ENCODE measurements at places on chromosomes 16 and 17.
A peak's percentile ranks its signal among the peaks of the same experiment; 100 is the strongest.

- peak; percentile 35 for DNase-seq
Observed at GRCh38 chr16:80527297-80527696, 13.5 kb upstream of the DYNLRB2 start.

GRCh38 chr17:79933863-79934652, 94.8 kb upstream of the CBX4 start:
- DNase-seq = peak; percentile 52

DNA sequence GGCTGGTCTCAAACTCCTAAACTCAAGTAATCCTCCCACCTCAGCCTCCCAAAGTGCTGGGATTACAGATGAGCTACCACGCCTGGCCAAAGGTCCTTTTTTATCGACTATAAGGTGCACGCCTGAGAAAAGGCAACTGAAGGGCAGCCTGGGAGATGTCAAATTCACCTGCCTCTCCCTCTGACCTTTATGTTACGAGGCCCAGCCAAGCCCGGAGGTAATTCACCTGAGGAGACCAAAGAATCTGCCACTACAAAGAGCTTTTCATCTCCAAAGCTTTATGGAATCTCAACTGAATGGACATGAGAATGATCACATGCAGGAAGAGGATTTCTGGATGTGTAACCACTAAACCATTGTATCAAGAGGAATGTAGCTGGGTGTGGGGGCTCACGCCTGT, 37.2 kb downstream of the LYRM1 start:
- DNase-seq = no peak

GRCh38 chr16:85082173-85083050, 29.9 kb downstream of the CIBAR2 start:
- no peak for DNase-seq

GRCh38 chr17:64180089-64181073, 50.4 kb upstream of the ERN1 start:
- no peak for DNase-seq

DNA sequence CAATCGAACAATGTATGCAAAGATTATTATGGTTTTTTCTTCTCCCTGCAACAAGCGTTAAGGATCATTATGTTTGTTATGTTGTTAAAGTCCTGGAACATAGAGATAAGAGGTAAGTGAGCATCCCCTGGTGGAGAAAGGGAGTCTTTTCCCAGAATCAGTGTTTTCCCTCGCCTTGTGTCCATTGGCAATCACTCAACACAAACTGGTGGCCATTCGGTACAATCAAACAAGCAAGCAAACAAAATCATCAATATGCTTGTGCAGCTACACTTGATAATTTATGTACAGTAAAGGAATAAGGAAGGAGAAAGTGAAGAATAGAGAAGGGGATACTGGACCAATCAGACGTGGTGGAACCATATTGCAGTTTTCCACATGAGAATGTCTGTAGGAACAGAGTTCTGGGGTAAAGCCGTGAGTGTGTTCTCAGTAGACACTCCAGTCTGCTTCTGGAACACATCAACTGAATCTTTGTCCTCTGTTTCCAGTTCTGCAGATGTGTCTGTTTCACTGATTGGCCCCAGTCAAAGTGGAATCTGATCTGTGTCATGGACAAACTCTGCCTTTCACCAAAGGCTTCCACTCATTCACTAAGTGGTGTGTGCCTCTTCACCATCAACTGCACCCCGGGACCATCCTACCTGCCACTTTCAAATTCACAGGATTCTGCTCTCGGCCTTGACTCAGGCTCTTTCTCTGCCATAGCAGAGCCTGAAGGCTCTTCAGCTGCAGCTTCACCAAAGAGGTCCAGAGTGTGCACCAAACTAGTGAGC, 169.5 kb downstream of the AHSP start:
- peak; percentile 58 for DNase-seq

GRCh38 chr16:81638286-81638945, 140.7 kb upstream of the PLCG2 start:
- DNase-seq = no peak

- no peak for DNase-seq
Observed at GRCh38 chr17:76314392-76315227, 6.5 kb upstream of the QRICH2 start.

GRCh38 chr17:58184986-58185761, 7.4 kb upstream of the EPX start:
- no peak for DNase-seq

- peak; percentile 59 for DNase-seq
Observed at GRCh38 chr17:27529230-27529796, 73.1 kb downstream of the KSR1 start.

- DNase-seq = no peak
Observed at GRCh38 chr16:55824473-55825000, 8.4 kb downstream of the CES1 start.

DNA sequence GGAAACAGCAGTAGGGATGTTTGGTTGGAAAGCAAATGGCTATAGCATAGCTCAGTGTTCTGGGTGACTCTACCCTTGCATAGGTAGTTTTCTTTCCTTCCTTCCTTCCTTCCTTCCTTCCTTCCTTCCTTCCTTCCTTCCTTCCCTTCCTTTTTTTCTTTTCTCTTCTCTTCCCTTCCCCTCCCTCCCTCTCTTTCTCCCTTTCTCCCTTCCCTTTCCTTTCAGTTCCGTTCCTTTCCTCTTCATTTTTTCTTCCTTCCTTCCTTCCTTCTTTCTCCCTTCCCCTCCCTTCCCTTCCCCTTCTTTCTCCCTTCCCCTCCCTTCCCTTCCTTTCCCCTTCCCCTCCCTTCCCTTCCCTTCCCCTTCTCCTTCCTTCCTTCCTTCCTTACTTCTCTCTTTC, 31.3 kb downstream of the GDE1 start:
- DNase-seq = no peak

DNA sequence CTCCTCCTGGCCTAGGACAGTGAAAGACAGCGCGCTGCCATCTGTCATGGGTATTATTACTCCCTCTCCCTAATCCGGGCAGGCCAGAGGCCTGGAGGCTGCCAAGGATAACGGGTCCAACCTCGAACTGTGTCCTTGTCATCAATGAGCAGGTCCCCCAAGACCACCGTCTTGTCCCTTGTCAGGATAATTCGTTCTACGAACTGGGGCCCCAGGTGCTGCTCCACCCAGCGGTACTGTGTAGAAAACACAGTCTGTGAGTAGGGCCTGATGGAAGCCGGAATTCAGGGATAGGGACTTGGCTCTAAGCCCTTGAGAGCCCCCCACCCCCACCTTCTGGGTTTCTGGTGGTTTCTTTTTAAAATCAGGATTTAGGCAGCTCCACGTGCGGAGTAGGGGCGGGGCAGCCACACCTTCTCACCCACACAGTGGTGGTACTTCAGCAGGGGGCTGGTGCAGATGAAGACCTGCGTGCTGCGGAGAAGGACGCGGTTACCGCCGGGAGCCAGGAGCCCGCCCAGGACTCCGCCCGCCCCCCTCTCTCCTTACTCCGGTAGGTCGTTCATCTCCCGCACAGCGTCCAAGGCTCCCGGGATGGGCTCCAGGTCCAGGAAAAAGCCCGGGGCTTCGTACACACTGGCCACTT, 787 bp downstream of the NT5C start:
- peak; percentile 77 for DNase-seq

GRCh38 chr17:40533896-40534295, 31.4 kb downstream of the CCR7 start:
- no peak for DNase-seq

DNA sequence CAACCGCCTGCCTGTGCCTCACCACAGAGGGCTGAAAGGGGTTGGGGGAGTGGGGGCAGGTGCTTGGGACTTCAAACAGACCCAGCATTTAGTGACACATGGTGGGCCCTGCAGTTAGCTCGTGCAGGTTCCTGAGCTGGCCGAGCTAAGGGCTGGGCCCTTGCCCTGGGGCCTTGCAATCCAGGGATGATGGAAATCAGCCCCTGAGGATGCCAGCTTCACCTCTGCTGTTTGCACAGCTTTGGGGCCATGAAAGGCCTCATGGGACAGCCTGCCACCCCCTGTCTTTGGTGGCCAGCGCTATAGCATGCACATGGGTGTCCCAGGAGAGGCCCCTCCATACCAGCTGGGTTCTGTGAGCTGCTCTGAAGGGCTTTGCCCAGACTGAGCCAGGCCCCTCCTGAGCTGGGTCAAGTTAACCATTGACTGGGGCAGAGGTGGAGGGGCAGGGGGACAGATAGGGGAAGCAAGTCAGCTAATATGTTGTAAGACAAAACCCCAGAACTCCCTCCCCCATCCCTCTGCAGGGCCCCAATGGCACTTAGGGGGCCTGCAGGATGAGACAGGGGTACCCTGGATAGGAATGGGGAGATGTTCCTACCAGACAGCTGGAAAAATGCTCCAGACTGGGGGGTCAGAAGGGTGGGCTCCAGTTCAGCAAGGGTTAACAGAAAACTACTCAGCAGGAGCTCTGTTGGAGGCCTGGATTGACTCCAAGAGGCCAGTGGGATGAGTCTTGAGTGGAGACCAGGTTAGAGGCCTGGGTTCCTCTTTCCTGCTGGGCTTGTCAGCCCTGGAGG, 692 bp downstream of the PRR15L start:
- DNase-seq = no peak

DNA sequence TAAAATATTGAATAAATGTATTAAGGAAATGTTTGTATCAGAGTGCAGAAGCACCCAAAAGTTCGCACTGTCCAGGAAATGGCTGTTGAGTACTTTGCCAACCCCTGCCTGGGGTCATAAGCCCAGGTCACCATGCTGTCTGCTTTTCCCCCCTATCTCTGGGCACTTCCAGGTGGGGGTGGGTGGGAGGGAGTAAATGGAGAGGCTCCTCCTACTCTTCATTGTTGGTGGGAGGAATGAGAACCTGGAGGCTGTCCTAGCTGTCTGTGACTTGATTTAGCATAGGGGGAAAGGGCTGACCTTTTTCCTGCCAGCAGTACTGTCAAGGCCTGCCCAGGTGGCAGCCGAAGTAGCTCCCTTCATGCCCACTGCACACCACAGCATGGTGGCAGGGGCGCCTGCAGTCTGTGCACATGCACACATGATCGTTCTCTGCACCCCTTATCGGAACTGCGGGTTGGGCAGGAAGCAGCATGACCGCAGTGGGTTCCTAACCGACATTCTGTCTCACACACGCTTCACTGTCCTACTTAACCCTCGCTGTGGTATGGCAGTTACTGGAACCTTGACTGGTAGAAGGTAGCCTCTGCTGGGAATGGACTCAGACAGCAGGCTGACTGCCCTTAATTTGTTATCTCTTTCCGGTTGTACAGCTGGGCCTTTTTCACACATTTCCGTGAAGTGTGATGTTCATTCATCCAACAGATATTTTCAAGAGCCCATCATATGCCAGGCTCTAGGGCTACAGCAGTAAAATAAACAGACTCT, 41.5 kb downstream of the LDHD start:
- DNase-seq = peak; percentile 38

GRCh38 chr16:80100186-80100585, 440.6 kb upstream of the DYNLRB2 start:
- no peak for DNase-seq

Data from NCI-H345 (cell line).